Upper lobe of left lung (tissue), 6 donors: ENCODE measurements at places on chromosomes 4 and X. TPM values are rescaled to one million over a fixed set of nuclear protein-coding genes. Genes with fewer than 3 reads are reported as not detected.
A peak's percentile ranks its signal among the peaks of the same experiment; 100 is the strongest.

GRCh38 chr4:104967034-104967401 lies 179.7 kb upstream of the TET2 start:
- peak; percentile 76 for DNase-seq
- H3K4me3 ChIP-seq: peak overlapping the region; percentile 7
- H3K27me3 ChIP-seq: no peaks in the 10 kb centered on the region
- peak overlapping the region; percentile 73 for H3K27ac ChIP-seq

EFHC2 gene
- total RNA-seq: 3.1 TPM

DNA sequence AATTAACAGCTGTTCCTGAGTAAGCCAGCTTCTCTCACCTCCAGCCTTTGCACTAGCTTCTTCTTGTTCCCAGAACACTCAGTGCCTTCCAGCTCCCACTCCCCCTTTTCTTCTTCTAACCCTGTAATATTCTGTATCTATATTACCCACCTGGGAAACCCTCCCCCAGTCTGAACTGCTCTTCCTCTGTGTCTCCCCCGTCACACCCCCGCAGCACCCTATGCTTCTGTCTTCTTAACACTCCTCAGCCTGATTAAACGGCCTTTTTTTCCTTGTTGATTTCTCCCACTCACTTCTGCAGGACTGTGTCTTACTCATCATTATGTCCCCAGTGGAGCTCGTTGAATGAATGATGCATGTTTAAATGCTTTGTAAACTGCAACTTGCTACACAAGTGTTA lies 9.0 kb upstream of the LONRF3 start:
- DNase-seq: no peak
- no peaks in the 10 kb centered on the region for H3K4me1 ChIP-seq
- H3K27me3 ChIP-seq: no peaks in the 10 kb centered on the region
- no peaks in the 10 kb centered on the region for H3K36me3 ChIP-seq

P2RY8 gene
- total RNA-seq: 4.4 TPM

DNA sequence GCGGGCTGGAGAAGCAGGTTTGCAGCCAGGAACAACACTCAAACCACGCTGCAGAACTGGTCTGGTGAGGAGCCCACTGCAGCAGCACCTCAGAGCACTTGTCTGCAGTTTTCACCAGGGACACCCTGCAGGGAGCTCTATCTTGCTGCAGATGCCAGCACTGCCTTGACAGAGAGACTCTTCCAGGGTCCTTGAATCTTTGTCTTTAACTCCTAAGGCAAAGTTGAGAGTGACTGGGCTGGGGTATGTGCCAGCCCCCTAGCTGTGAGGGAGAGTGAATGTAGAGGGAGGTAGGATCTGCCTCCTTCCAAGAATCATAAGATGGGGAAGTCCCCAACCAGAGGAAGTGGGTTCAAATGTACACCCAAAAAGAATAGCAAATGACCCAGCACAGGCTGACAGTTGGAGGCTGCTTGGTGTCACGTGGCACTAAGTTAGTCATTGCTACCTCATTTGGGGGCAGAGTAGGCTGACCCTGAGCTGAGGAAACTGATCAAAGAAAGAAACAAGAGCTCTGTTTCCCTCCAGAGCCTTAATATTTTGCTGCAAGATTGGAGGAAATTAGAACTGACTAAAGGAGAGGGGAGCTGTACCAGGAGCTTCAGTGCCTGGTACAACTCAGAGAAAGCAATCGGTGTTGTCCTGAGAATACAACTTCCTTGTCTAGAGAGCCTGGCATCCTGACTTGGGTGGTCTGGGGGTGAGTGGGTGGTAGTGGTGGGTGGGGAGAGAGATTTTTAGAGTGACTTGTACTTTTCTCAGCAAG lies 28.2 kb upstream of the HUWE1 start:
- no peaks in the 10 kb centered on the region for H3K36me3 ChIP-seq
- no peak overlapping the region for H3K4me3 ChIP-seq
- H3K4me1 ChIP-seq: peaks cover 3% of the 10 kb centered on the region
- H3K27ac ChIP-seq: no peak overlapping the region
- H3K27me3 ChIP-seq: no peaks in the 10 kb centered on the region
